Tongue (tissue), 3 donors: ENCODE measurements at places on chromosomes 3 and 15.

GRCh38 chr3:150169330-150169940, 198.7 kb upstream of the PFN2 start:
- peak; percentile 61 for DNase-seq

DNA sequence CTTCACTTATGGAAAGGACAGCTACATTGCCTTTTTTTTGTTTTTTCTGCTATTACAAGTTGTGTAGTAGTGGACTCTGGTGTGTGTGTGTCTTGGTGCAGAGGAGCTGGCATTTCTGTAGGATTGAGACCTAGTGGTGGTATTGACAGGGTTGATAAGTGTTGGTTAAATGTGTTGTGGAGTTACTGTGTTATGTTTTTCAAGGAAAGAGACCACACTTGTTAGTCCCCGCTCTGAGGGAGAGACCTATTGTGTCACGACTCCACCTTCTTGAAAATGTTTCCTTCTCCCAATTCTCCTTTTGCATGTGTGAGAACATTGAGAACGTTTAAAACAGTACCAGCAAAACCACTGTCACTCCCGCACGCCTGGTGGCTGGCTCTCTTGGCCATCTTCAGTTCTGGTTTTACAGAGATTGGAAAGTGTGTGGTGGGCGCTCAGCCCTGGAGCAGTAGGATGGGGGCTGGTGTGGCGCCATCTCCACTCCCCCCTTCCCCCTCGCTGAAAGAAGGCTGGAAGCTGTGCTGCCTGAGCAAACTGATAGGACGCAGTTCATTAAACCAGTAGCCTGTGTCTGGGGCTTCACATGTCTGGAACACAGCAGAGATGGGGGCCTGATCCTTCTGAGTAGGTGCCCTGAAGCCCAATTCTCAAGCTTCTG, 5.5 kb downstream of the KLF13 start:
- no peak for DNase-seq

DNA sequence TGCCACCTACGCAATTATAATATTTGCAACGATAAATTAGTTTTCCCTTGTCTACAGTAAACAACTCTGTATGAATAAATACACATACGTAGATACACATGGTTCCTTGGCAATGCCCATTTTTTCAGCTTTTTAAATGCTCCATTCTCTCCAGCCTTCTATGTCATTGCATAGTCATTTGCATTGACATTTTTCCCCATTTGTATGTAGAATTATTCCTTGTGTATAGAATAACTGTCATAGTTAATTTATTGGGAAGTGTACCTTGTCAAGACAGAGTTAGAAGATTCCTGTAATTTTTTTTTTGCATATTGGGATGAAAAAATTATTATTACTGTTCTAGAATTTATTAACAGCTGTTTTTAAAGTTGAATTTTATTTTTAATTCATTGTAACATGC, 736.7 kb upstream of the DPPA4 start:
- no peak for DNase-seq

- DNase-seq: no peak
Measured at GRCh38 chr3:170437176-170437575, 18.5 kb downstream of the CLDN11 start.

GRCh38 chr15:82680200-82681102, 29.2 kb downstream of the AP3B2 start:
- peak; percentile 48 for DNase-seq
